ENCODE measurements at places on chromosomes 1 and 21. TPM values are rescaled to one million over a fixed set of nuclear protein-coding genes. Genes with fewer than 3 reads are reported as not detected.

Gene KMO
- total RNA-seq = not detected

Gene ZYG11A
- under 0.01 TPM for total RNA-seq

Gene RGS13
- total RNA-seq = not detected

Gene NBPF4
- total RNA-seq = not detected

Gene NTMT2
- total RNA-seq = not detected

Gene BCAN
- total RNA-seq = not detected

Gene NR1I3
- not detected for total RNA-seq

Gene RXRG
- total RNA-seq = not detected

Gene PHTF1
- 34.7 TPM for total RNA-seq

Gene RBBP4
- 86.3 TPM for total RNA-seq

Gene HENMT1
- total RNA-seq = 1.6 TPM

Gene BSND
- total RNA-seq = not detected

Gene F3
- 1.4 TPM for total RNA-seq

GRCh38 chr1:11377001-11377583, 101.9 kb upstream of the DISP3 start:
- DNase-seq = no peak

DNA sequence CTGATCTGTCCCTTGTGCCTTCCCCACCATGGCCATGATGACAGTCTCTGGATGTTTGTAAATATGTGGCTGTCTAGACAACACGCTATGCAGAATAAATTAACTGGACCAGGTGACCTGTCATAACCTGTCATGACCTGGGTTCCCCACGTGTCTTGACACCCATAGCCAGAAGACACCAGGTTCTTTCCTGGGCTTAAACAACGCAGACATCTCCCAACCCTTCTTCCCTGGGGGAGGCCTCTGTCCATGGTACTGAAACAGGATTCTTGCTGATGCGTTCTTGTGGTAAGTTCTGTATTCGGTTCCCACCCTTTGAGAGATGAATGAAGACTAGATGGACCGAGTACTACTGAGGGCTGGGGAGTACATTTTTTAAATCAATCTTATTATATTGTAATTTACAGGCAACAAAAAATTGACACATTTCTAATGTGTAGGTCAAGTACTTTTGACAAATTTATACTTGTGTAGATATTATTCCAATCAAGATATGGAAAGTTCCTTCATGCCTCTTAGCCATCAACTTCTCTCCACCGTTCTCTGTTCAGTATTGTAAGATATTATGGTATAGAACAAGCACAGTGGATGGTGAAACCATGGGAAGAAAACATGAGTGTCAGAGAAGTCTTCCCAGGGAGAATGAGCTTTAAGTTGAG, 738.8 kb downstream of the PTPRU start:
- DNase-seq = peak; percentile 65

- DNase-seq = no peak
Measured at GRCh38 chr1:204080163-204080903, 7.4 kb downstream of the SOX13 start.

- no peak for DNase-seq
Measured at GRCh38 chr21:25409978-25410377, 197.3 kb downstream of the MRPL39 start.

DNA sequence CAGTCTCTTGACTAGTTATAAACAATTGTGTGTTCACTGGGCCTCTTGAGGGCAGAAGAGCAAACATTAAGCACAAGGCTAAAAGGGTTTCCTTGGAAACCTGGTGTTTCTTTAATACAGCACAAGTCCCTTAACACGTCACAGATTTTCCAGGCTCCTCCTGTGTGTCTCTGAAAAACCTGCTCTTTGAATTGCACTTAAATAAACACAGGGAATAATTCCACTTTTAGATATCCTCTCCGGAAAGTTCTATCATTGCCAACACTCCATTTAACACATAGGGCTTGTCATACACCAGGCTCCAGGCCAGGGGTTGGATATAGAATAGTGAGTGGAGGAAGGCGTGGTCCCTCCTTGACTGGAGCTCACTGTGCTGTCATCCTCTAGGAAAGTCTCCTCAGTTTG, 442.6 kb downstream of the DSCAM start:
- DNase-seq = no peak

- DNase-seq = no peak
Measured at GRCh38 chr1:229062135-229062534, 208.8 kb upstream of the RAB4A start.

DNA sequence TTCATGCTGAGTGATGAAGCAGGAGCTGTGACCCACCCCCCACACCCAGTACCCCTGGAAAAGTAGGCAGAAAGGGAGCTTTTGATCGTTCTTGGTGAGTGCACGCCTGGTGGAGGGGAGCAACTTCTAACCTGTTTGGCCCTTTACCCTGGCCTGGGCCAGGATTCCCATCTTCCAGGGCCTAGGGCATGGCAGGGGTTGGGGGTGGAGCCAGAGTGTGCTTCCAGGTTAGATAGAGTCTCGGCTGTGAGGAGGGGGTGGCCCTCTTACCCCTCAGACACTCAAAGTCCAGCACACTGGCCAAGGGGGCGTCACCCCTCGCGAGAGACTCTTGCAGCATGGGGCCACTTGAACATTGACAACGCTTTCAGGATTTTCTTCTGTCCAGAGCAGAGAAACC, 236.6 kb downstream of the GRIK3 start:
- DNase-seq = no peak

DNA sequence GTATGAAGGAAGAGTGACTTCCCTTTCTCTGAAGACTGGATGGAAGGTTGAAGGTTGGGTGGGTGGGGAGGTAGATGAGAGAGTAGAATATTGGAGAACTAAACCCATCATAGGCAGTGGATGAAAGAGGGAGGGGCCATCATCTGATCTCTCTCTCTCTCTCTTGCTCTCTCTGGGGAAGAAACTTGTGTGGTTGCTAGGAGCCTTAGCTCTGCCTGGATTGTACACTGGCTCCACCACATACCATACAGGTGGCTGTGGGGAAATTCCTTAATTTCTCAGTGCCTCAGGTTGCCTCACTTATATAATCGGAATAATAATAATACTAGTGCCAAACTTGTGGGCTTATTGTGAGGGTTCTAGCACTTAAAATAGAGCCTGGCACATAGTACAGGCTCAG, 9.5 kb downstream of the XCL1 start:
- no peak for DNase-seq

- DNase-seq = no peak
Measured at GRCh38 chr1:117594261-117594990, 11.4 kb upstream of the TENT5C start.

GRCh38 chr1:19591482-19592091, 52.5 kb upstream of the NBL1 start:
- no peak for DNase-seq

DNA sequence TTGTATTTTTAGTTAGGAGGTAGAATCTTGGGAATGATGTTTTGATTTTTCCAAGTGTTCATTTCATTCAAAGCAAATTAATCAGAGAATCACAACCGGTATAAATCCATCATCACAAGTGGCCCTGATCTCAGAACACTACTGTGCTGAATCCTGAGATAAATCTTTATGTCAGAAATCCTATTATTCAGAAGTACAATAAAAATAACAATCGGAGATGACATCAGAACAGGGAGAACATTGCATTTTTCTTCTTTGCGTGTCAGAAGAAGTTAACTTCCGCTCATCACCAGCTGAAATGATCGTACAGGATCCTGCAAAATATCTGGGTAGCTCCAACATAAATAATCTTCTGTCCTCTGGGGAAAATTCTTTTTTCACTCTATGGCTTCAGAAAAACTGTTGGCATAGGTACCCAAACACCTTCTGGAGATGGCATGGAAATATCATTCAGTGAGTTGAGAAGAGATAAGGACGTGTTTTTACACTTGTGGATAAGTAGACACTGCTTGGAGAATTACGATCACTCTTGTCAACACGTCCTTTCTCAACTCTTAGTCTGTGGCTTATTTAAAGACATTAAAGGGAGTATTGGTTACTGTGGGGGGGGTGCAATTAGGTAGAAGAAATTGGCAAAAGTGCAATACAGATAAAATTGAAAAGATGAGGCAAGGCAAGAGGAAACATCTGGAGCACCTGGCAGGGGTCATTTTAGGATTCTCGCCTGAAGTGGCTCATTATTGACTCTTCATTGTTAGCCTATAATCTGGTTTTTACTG, 46.9 kb upstream of the SMYD2 start:
- peak; percentile 89 for DNase-seq

GRCh38 chr1:201145132-201145531, 9.1 kb downstream of the TMEM9 start:
- DNase-seq = no peak

GRCh38 chr1:211828584-211829342, 1.8 kb downstream of the LPGAT1 start:
- DNase-seq = peak; percentile 12

GRCh38 chr1:69121723-69122122, 446.0 kb upstream of the LRRC7 start:
- DNase-seq = no peak

- DNase-seq = peak; percentile 15
Measured at GRCh38 chr1:100440075-100440809, 87.9 kb downstream of the CDC14A start.

DNA sequence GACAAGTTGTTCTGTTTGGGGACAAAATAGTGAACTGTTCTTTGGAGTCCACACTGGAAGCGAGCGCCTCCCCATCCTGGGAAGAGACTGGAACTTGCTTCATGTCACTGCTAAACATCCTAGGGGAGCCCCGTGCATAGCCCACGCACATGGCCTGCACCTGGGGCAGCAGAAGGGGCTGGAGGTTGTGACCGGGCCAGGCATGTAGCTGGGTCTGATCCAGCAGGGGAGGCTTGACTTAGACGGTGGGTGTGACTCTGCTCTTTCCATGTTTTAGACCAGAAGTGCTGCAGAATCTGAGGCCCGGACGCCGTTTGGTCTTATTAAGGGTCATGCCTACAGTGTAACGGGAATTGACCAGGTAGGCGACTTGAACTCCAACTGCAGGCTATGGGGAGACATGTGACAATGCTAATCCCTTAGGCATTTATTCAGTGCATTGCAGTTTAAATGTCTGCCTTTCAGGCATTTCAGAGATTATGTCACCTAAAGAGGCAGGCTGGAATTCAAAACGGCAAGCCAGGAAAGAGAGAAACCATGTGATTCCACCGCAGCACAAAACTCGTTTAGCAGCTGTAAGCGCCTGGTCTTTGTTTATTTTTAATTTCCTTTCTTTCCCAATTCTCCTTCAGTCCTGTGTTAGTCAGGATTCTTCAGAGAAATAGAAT, 21.8 kb downstream of the CAPN9 start:
- DNase-seq = peak; percentile 38

- no peak for DNase-seq
Measured at GRCh38 chr1:206939841-206940587, 6.3 kb downstream of the PIGR start.

DNA sequence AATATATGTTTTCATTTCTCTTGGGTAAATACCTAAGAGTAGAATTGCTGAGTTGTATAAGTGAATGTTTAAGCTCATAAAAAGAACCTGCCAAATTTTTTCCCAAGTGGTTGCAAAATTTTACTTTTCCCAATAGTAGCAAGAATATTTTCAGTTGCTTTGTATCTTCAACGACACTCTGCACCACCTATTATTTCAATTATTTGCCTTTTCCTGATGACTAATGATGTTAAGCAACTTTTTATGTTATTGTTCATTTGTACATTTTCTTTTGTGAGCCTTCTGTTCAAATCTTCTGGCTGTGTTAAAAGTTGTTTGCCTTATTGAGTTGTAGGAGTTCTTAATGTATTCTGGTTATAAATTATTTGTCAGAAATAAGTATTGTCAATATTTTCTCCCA, 299.1 kb upstream of the NRIP1 start:
- no peak for DNase-seq

GRCh38 chr21:42579456-42580075, 65.9 kb downstream of the SLC37A1 start:
- DNase-seq = no peak

GRCh38 chr1:119075614-119076013, 64.8 kb downstream of the WARS2 start:
- DNase-seq = no peak

GRCh38 chr1:200257235-200257634, 152.6 kb downstream of the ZNF281 start:
- DNase-seq = peak; percentile 30

- peak; percentile 82 for DNase-seq
Measured at GRCh38 chr1:174998569-174999215, 1.1 kb upstream of the CACYBP start.

DNA sequence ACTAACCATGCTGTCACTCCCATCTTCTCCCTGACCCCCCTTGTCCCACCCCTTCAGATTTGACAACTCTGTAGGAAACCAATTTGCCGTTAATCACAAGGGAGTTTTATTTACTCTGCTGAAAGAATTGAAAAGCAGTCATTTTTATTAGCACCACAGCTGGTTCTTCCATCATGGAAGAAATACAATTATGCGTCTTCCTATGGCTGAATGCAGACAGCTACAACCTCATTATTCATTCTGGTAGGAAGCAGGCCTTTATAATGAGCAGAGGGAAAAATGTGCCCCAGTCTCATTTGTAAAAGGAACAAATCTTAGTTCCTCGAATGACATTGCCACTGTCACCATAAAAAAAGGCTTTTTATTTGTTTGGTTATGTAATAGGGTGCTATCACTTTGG, 35.2 kb downstream of the JUN start:
- no peak for DNase-seq

DNA sequence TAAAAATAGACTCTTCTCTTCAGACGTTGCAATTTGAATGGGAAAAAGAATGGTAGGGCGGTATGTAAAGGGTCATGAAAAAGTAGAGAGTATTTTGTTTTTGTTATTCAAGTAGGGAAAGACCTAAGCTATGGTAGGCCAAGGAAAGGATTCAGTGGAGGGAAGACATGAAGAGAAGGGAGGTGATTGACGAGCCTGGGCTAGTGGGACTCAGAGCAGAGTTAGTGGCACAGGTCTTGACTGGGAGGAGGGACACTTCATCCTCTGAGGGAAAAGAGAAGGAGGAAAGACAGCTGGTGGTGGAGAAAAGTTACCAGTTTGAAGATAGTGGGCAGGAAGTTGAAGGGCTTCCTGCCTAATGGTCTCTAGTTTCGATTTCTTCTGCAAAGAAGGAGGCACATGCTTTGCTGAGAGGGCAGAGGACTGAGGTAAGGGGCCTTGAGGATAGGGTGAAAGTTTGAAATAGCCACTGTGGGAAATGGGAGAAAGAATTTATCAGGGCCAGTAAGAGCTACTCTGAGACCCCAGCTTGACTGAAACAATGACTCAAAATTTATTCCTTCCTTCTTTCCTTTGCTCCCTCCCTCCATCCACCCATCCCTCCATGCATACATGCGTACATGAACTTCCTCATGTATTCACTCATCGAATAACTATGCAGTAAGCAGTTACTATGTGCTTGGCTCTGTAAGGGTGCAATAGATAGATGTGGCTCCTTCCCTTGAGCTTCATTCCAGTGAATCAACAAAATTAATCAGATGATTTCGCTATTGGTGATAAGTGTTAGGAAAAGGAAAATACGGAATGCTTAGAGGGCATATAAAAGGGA, 4.2 kb downstream of the CD48 start:
- DNase-seq = no peak

- DNase-seq = no peak
Measured at GRCh38 chr1:153661111-153661708, 2.7 kb downstream of the SNAPIN start.

- peak; percentile 87 for DNase-seq
Measured at GRCh38 chr1:67855961-67856360, 22.7 kb upstream of the GNG12 start.
